Hypothalamus (tissue), 51 donors: ENCODE measurements at places on chromosomes 12 and 14.

- no peak for DNase-seq
Observed at GRCh38 chr12:94329366-94329765, 130.3 kb downstream of the CEP83 start.

DNA sequence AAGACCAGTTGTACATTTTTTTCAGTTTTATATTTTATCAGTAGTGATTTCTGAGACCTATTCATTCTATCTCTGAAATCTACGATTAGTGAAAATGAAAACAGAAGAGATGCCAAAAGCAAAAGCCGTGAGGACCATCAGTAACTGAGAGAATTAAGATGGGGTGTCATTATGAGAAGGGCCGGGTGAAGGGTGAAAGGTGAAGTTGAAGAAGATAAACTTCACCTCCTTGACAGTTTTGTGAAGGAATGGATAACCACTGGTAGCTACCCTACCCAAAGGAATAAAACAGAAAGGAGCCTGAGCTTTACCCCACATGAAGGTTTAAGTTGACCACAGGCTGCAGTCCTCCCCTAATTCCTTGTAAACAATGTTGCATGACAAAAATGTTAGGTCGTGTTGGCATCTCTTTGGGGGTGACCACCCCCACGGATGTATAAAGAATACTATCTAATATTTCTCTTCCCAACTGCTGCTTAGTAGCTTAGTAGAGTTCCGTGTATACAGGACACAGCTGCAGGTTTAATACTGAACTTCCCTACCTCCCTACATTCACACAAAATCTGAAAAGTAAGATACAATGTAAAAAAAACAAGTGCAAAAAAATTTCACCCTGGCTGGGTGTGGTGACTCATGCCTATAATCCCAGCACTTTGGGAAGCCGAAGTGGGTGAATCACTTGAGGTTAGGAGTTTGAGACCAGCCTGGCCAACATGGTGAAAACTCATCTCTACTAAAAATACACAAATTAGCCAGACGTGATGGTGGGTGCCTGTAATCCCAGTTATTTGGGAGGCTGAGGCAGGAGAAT is 23.9 kb downstream of the GPR19 start:
- DNase-seq: no peak

GRCh38 chr14:51540364-51540763 is 111.3 kb upstream of the FRMD6 start:
- no peak for DNase-seq

- no peak for DNase-seq
Observed at GRCh38 chr14:30638926-30639325, 16.8 kb downstream of the SCFD1 start.

- no peak for DNase-seq
Observed at GRCh38 chr12:106287364-106287763, 15.2 kb upstream of the TCP11L2 start.

DNA sequence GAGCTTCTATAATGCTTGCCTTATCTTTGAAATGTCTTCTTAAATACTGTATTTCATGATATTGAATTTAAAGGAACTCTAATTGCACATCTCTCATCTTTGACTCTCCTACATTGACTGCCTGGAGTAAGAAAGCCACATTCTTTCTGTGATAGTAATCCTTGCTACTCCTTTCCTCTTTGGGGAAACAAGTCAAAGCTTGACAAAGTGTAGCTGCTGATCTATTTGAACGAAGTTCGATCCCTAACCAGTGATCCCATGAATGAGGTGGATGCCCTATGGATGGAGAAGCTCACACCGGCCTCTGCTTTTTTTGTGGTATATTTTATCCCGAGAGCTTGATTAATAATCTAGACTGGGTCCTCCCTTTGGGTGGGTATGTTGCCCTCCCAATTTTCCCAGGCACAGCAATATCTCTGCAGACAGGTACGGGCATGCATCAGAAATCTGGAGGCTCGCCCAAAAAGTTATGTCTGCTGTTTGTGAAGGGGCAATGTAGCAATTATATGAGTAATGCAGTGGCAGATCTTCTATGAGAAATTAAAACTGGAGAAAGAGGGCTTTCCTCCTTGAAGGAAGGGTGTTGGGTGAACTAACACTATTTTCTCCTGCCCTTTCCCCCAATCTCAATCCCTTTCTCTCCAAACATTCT is 163.0 kb upstream of the FRMD6 start:
- DNase-seq: no peak

DNA sequence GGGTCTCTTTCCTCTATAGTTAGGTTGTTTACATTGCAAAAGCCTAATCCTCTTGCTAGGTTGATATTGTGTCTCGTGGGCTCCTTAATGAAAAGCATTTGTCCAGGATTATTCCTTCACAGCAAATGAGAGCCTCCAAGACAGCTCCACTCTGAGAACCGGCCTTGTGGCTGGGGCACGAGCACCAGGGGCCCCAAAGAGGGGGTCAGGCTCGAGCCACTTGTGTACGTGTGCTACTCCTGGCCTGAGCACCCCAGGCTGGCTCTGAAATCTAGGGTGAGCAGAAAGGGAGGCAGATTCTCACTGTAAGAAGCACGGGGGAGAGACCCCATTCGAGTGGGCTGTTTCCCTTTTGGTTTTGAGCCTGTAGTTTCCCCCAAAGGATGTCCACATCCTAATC is 45.0 kb upstream of the FZD10 start:
- DNase-seq: no peak

- DNase-seq: no peak
Observed at GRCh38 chr12:123254853-123255446, 16.7 kb downstream of the CDK2AP1 start.
